ENCODE measurements at places on chromosomes 4 and X. TPM values are rescaled to one million over a fixed set of nuclear protein-coding genes. Genes with fewer than 3 reads are reported as not detected.

RASL11B gene
- not detected for total RNA-seq

HSFX4 gene
- not detected for total RNA-seq

SLC6A14 gene
- not detected for total RNA-seq

SATL1 gene
- not detected for total RNA-seq

OPRPN gene
- not detected for total RNA-seq

TLR7 gene
- total RNA-seq = not detected

TENM3 gene
- total RNA-seq = 87.7 TPM

ARX gene
- total RNA-seq = 0.03 TPM

SPANXD gene
- total RNA-seq = not detected

NKAP gene
- total RNA-seq = 2.5 TPM

OPHN1 gene
- total RNA-seq = 2.7 TPM

NEXMIF gene
- total RNA-seq = not detected

FAM149A gene
- total RNA-seq = 5.6 TPM

FGG gene
- total RNA-seq = not detected
